ENCODE measurements at places on chromosomes 4 and X.

GRCh38 chrX:42109428-42109827, 186.1 kb upstream of the CASK start:
- DNase-seq = no peak

DNA sequence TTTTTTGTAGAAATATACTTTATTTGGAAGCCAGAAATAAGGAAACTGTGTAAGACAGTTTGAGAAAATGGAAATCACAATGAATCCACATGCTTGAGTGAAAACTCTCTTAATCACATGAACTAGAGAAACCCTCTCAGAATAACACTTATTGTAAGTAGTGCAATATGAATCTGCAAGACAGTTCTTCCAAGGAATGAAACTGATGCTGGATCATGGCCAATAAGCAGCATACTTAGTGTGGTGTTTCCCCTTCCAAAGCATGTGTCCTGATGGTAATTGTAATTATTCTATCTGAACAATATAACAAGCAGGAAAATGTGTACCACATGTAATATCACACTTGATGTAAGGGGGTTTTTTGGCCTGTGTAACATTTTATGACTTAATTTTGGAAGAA, 1870.5 kb upstream of the TENM3 start:
- DNase-seq = no peak

GRCh38 chr4:141350122-141350905, 129.6 kb downstream of the ZNF330 start:
- no peak for DNase-seq

DNA sequence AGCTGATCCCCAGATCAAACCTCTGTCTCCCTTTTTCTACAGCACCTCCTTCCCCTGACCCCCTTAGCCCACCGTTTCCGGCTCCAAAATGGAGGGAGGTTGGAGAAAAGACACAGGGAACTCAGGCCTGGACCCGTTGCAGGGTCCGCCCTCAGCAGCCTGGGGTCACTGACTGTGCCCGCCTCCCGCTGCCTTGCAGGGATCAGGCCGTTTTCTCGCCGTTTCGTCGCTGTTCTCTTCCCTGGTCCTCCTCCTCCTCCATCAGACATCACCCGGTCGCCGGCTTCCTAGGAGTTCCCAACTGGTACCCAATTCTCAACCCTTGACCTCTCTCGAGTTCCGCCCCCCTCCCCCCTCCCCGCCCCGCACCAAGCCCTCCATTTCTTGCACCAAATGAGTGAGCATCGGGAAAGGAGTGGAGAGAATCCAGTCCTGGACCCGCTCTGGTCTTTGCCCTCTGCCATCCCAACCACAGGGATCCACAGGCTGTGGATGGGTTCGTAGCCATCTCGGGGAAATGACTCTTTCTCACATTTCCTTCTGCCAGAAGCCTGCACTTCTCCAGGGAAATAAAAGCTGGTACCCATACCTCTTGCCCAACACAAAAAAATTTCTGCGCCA, 493 bp downstream of the TCEAL5 start:
- DNase-seq = no peak

GRCh38 chr4:985123-985830, 1.6 kb upstream of the IDUA start:
- DNase-seq = peak; percentile 76

DNA sequence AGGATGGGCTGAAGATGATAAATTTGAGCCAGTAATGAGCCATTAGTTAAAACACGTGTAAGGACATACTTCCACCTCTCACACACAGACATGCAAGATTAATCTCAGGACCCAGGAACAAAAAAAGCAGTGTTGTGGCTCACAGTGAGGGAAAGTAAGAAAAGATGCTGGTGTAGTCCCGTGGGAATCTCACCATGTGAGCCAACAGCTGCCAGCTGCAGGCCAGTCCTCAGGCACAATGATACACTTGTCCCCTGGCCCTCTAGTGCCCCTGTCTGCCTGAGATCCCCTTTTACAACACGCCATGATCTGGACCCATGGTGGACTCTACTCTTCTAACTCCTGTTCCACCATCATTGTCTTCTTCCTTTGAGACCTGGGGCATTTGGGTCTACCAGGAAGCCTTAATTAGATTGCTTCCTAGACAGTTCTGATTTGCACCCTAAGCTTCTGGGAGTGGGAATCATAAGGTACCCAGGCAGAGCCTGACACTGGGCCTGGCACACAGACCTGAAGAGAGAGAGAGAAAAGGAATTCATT, 194.7 kb downstream of the STIM2 start:
- no peak for DNase-seq

DNA sequence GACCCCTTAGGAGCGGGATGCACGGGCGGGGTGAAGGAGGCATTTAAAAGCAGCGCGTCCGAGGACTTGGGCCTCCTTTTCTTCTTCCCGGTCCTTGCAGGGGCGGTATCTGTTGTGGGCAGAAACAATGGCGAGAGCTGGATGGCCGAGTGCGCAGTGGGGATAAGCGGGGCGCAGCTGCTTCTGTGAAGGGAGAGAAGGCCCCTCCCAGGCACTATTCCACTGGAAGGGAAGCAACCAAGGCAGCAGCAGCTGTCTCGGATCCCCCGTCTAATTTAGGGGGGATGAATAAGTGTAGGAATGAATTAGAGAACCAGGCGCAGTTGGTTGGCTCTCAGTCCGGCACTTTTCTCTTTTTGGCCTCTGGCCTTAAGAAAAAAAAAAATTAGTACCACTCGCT, 995 bp downstream of the SMARCA5 start:
- no peak for DNase-seq

- DNase-seq = no peak
These were observed 17.7 kb downstream of the SLC10A6 start for GRCh38 chr4:86831262-86832130.

DNA sequence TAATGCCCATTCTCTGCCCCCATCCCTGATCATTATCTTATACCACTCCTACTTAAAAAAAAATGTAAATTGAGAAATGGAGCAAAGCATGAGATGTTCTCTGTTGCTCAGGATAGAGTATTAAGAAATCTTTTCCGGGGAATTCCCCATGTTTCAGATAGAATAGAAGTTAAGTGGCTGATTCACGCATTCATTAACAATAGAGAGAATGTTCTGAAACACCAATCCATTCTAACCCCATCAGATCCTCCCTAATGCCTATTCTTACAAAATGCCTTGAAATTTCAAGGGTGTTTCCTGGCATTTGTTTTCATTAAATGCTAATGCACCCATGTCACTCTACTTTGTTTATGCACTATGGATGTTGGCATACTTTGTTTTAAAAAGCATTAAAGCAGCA, 101.1 kb downstream of the AREG start:
- DNase-seq = no peak

GRCh38 chrX:19906293-19906692, 18.9 kb upstream of the SH3KBP1 start:
- DNase-seq = no peak

DNA sequence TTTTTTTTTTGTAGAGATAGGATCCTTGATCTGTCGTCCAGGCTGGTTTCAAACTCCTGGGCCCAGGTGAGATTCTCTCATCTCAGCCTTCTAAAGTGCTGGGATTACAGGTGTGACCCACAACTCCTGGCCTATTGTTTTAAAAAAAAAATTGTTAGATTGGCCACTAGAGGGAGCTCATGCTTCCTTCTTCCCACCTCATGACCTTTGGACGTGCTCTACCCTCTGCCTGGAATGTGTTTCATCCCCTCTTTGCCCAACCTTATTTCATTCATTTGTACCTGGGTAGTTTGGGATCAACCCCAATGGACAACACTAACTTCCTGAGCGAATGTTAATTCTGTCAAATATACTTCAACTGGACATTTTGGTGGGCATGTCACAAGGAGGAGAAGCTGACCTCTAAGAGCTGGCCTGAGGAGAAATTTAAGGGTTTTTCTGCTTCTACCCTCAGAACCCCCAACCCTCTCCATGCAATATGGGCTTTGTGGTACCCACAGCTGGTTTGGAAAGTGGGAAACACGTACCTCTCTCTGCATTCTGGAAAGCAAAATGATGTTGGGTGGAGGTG, 6.4 kb downstream of the PPEF2 start:
- no peak for DNase-seq

GRCh38 chrX:86039625-86040568, 7.5 kb downstream of the CHM start:
- DNase-seq = no peak

- no peak for DNase-seq
These were observed 1157.6 kb upstream of the TENM3 start for GRCh38 chr4:181085557-181085956.

GRCh38 chr4:18390655-18391353, 369.2 kb upstream of the LCORL start:
- no peak for DNase-seq

GRCh38 chr4:41644915-41645295, 103.6 kb downstream of the PHOX2B start:
- DNase-seq = no peak

- DNase-seq = no peak
These were observed 15.9 kb upstream of the MAP9 start for GRCh38 chr4:155392481-155393184.

- DNase-seq = no peak
These were observed 38.9 kb downstream of the PAGE2 start for GRCh38 chrX:55127692-55128091.

Measured in activated T-cell treated with anti-CD3 and anti-CD28 coated beads for 48 hours (primary cell).